T-cell (primary cell): ENCODE measurements at places on chromosomes 4 and X. TPM values are rescaled to one million over a fixed set of nuclear protein-coding genes. Genes with fewer than 3 reads are reported as not detected.

Gene MAGEC3
- not detected for total RNA-seq

Gene EPGN
- not detected for total RNA-seq

Gene TEX13D
- not detected for total RNA-seq

Gene GAGE12F
- 0.63 TPM for total RNA-seq

Gene BMPR1B
- total RNA-seq: 0.36 TPM
